ENCODE measurements at places on chromosomes 5 and 9. TPM values are rescaled to one million over a fixed set of nuclear protein-coding genes. Genes with fewer than 3 reads are reported as not detected.

DNA sequence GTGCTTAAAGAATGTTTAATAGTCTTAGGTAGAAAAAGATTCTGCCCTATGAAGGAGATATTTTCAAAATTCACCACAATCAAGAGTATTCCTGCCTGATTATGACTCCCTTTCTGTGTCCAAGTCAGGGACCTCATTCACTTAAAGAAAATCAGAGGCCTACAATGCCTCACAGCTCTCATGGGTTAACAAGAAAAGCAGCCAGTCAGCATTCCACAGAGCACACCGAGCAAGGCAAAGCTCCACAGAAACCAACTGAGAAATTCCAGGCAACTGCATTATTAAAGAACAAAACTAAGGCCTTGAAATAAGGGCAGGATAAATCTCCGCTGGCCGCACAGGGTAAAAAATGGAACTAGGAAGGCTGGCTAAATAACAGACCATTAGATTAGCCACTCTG, 161.1 kb downstream of the TARS1 start:
- DNase-seq: no peak

GRCh38 chr9:126520453-126520852, 93.3 kb upstream of the LMX1B start:
- no peak for DNase-seq

Gene STPG3
- 0.58 TPM for total RNA-seq

Gene GHR
- 12.9 TPM for total RNA-seq

Gene C6
- 89.5 TPM for total RNA-seq

Gene CNTLN
- 3.5 TPM for total RNA-seq

Gene ADGRV1
- not detected for total RNA-seq
